ENCODE measurements at places on chromosomes 2 and 18.
A peak's percentile ranks its signal among the peaks of the same experiment; 100 is the strongest.

DNA sequence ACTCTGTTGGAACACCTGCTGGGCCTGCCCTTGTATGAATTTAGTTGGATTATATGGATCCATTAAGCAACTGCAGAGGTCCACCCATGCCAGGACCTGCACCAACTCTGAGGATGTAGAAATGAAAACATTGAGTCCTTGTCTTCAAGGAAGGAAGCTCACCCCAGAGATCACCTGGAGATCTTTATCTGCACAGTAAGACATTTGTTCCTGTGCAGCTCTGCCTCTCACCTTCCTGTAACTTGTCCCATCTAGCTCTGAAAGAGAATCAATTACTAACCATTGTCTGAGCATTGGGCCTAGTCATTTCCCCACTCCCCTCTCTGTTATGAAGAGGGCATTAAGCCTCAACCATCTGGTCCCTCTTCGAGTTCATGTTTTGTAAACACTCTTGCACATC is 105.2 kb upstream of the YWHAQ start:
- DNase-seq: peak; percentile 33

GRCh38 chr18:52499016-52499415 is 159.0 kb downstream of the DCC start:
- DNase-seq: no peak

- no peak for DNase-seq
These were observed 151.8 kb downstream of the MGAT5 start for GRCh38 chr2:134405611-134406081.

GRCh38 chr2:27291865-27292264 is 9.6 kb downstream of the TRIM54 start:
- DNase-seq: no peak

DNA sequence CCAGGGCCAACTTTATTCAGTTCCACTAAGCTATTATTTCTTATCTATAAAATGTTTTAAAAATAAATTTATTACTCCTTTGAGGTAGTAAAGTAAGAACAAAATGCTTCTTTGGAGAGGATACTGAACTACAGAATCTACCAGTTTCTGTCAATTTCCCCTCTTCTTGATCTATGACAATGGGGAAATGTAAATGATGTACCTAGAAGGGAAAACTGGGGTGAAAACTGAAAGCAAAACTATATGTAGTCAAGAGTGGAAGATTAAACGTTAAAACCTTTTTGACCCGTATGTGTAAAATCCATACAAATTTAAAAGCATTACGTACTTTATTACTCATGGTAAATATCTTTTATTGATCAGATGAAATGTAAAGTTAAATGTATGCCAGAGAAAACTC is 1287.8 kb upstream of the TMEFF2 start:
- DNase-seq: no peak

DNA sequence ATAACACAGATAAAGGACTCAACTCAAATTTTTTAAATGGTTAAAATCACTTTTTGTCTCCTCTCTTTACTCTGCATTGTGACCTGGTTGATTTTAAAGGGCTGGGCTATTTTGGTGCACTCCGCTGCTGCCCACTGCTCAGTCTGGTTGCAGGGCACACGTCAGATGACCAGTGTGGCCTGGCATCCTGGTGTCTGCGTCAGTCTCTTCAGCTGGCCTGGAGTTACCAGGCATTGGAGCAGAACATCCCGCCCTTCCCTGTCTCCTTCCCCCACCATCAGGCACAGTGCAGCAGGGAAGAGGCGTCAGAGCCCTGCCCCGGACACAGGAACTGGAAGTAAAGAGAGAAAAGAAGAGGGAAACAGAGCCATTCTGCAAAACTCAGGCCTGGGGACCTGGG is 8.9 kb downstream of the C1QL2 start:
- no peak for DNase-seq

- peak; percentile 36 for DNase-seq
These were observed 24.4 kb downstream of the MPHOSPH10 start for GRCh38 chr2:71154798-71155197.

- DNase-seq: no peak
These were observed 17.8 kb upstream of the TCF4 start for GRCh38 chr18:55605733-55606338.

- no peak for DNase-seq
These were observed 39.7 kb downstream of the CDH19 start for GRCh38 chr18:66564236-66564635.

- DNase-seq: no peak
These were observed 49.1 kb downstream of the CCDC195 start for GRCh38 chr2:224666951-224667553.

DNA sequence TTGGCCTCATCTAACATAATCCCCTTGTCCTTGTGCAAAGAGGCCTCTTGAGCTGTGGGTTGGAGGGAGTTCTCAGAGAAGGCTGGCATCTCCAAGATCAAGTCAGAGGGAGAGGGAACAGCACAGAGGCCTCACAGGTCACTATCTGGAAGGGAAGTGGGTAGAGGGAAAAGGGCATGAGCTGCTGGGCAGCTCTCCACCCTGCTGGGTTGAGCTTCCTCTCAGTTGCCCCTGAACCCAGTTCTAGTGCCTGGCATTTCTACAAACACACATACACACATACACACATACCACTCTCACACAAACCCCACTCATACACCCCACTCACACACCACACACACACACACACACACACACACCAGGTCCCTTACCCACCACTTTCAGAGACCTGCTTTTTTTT is 30.3 kb upstream of the RMP24 start:
- DNase-seq: no peak

- DNase-seq: no peak
These were observed 17.3 kb downstream of the SALL3 start for GRCh38 chr18:78996741-78997490.

- DNase-seq: no peak
These were observed 62.4 kb upstream of the ACVR1 start for GRCh38 chr2:157938556-157938955.

GRCh38 chr18:72648079-72648478 is 103.9 kb upstream of the CBLN2 start:
- DNase-seq: no peak

- DNase-seq: no peak
These were observed 47.9 kb upstream of the CABLES1 start for GRCh38 chr18:23087352-23087751.

DNA sequence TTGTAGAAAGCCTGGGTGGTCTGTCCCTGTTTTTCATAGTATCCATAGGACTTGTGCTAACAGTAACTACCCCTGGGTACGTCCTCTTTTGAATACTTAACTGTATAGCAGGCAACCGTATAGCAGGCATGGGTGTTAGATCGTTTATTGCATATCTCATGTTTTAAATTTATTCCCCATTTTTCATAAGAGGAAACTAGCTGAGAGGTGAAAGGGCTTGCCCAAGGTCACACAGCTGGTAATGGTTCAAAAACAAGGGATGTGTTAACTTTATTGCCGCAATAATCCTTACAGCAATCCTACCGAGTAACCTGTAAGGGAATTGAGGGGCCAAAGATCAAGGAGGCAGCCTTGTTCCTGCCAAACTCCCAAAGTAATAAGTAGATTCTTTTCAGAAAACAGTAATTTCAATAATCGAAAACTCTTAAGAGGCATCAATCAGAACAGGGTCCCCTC is 990 bp upstream of the MGAT4A start:
- DNase-seq: no peak

- no peak for DNase-seq
These were observed 132.1 kb downstream of the COL6A3 start for GRCh38 chr2:237281836-237282306.

DNA sequence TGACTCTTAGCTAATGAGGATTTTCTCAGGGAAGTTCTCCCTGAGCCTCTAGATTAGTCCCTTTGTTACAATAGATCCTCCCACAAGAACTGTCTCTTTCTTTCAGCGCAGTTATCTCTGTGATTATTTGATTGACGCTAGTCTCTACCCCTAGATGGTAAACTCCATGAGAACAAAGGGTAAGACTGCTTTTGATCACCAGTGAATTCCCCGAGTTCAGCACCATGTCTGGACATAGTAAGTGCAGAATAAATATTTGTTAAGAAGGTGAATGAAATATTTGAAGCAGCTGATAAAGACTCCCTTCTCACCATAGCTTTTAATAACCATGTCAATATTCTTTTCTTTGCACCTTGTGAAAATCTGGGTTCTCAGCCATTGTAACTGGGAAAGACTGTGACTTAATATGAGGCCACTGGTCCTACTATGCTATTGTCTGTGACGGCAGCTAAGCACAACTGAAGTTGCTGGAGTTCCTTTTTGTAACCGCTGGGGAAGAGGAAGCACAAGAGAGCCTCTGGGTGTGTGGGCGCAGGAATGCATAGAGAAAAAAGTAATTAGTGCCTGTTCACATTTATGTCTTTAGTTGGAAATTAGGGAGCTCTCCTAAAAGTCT is 214.7 kb downstream of the TGIF1 start:
- no peak for DNase-seq

- no peak for DNase-seq
These were observed 34.2 kb downstream of the ABCA12 start for GRCh38 chr2:215104226-215104625.

- DNase-seq: peak; percentile 67
These were observed 18.3 kb upstream of the CXCR4 start for GRCh38 chr2:136135921-136136906.

DNA sequence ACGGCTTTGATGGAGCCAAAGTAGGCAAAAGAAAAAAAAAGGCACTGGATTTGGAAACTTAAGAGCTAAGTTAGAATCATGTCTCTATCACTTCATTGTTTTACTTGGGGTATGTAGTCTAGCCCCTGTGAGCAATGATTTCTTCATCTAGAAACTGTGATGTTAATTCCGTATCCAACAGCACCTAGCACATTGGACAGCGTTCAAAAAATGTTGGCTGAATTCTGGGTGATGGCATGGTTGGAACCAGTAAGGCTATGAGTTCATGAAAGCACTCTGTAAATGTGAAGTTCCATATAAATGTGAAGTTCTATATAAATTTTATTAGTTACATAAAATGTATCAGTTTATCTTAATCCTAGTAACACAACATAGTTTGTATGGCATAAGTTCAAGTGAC is 308.5 kb upstream of the HNMT start:
- DNase-seq: no peak

DNA sequence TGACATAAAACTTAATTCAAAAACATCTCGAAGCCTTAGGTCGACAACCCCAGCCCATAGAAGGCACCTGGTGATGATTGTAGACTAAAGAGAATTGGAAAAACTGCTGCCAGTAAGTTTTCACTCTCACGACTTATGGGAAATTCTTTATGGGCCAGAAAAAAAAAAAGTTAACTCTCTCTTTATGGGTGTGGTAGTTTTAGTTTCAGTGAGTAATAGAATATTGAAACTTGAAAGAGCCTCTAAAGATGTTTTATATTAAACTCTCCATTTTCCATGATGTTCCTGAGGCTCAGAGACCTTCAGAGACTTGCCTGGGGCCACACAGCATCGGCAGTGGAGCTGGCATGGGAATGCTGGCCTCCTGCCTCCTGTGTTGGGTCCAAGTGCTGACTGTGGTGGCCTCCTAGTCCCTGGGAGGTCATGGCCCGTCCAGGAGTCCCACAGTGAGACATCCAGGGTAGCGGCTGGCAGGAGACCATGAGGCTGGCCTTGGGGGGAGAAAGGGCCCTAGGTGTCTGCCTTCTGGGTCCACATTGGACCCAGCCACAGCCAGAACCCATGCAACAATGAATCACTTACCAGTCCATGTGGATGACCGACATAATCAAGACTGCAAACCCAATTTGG is 158.9 kb downstream of the SEPTIN10 start:
- DNase-seq: no peak

All from activated CD4-positive, alpha-beta memory T cell treated with anti-CD3 and anti-CD28 coated beads, Interleukin-2, amount 10 ng/mL, durations not matched to agents 7 days and 5 days (primary cell).